CD4-positive, alpha-beta T cell treated with Interleukin-6 at 100 ng/mL for 8 hours (primary cell): ENCODE measurements at places on chromosomes 5 and 9.
A peak's percentile ranks its signal among the peaks of the same experiment; 100 is the strongest.

- no peak for DNase-seq
Measured at GRCh38 chr9:131217331-131218031, 58.8 kb downstream of the FAM78A start.

DNA sequence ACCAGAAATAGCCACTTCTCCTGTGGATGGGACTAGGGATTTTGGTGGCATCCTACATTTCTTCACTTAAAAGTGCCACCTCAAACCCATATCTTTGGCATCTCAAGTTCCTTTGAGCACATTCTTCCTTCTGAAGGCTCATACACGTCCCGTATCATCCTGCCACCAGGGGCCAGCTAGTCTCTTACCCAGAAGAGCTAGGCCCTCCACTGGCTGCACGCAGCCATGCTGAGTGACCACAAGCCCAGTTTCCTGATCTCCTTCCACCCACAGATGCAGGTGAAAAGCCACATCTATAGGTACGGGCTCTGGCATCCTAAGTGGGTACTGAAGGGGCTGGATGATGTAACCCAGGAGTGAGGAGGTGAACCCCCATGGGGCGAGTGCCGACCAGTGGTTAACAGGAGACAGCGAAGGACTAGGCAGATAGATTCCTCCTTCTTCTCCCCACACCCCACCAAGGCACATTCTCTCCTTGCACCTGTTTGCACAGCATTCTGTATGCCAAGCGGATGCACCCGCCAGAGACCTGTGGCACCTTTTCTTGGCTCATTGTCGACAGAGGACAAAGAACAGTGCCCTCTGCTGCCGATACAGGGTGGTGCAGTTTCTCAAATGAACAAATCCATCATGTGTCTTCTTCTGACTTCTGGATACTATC lies 14.4 kb upstream of the SCGB3A1 start:
- peak; percentile 42 for DNase-seq

GRCh38 chr9:85258823-85259370 lies 482.9 kb downstream of the AGTPBP1 start:
- DNase-seq, result no peak

GRCh38 chr5:139226131-139226530 lies 28.0 kb upstream of the SIL1 start:
- DNase-seq, result no peak

GRCh38 chr5:140833993-140834392 lies at the start of gene PCDHA7:
Gene PCDHA7, plus strand, starts transcription at chr5:140834269. Its CDS starts 115 bp downstream, at chr5:140834384.
- DNase-seq, result no peak

DNA sequence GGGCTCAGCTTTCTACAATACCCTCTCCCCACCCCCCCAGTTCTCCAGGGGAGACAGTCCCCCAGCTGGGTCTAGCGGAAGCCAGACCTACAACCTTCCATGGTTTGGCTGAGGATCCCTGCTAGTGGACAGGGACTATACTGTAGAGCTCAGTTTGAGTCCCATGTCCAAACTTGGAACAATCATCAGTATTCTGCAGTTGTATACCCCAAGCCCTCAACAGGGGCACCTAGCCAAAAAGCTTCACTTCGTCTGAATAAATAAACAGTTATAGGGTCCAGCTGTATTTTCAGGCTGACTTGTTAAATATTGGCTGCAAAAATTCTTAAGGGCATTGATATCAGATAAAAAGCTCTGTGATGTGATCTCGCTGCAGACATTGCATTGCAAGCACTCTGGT lies 15.4 kb upstream of the C9 start:
- no peak for DNase-seq

DNA sequence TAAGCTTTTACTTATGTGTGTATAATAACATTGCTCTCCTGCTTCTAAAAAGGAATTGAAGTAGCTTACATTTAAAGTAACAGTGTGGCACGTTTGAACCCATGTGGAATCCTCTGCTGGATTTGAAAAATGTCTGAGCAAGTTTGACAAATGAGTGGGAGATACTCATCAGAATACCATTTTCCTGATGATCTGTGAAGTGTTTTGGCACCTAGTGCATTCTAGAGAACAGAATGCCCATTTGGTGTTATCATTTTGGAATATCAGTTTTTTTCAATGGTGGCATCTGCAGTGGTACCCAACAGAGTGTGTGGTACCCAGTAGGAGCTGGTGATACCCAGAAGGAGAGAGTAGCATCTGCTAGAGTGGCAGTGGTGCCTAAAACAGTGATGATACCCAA lies 471.1 kb downstream of the PLK2 start:
- no peak for DNase-seq

DNA sequence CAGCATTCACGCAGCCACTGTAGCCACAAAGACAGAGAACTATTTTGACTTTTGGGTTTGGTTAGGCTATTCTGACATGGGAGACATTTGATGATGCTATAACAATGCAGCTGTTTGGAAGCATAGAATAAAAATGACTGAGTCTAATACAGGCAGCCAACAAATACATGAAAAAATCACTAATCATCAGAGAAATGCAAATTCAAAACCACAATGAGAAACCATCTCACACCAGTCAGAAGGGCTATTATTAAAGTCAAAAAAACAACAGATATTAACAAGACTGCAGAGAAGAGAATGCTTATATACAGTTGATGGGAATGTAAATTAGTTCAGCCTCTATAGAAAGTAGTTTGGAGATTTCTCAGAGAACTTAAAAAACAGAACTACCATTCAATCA lies 107.1 kb upstream of the POC5 start:
- no peak for DNase-seq

GRCh38 chr5:180290568-180291233 lies 1.2 kb downstream of the MAPK9 start:
- DNase-seq, result no peak
